NCI-H510A (cell line): ENCODE measurements at places on chromosomes 3 and 15.
A peak's percentile ranks its signal among the peaks of the same experiment; 100 is the strongest.

- DNase-seq, result no peak
These were observed 88.2 kb downstream of the GMPS start for GRCh38 chr3:155958676-155959075.

DNA sequence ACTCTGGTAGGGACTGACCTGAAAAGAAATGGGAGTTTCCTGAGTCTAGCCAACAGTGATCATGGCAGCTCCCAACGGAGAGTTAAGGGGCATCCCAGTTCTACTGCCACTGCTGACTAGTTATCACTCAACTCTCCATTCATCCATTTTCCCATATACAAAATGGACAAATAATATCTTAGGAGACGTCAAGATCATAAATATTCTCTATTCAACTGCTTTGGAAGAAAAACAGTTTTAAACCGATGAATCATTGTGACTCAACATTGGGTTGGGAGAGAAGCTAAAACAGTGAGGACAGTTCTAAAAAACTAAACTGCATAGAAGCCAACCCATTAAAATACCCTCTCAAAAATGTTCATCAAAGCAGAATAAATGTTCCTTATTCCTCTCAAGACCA lies 57.6 kb upstream of the CHRM5 start:
- no peak for DNase-seq

DNA sequence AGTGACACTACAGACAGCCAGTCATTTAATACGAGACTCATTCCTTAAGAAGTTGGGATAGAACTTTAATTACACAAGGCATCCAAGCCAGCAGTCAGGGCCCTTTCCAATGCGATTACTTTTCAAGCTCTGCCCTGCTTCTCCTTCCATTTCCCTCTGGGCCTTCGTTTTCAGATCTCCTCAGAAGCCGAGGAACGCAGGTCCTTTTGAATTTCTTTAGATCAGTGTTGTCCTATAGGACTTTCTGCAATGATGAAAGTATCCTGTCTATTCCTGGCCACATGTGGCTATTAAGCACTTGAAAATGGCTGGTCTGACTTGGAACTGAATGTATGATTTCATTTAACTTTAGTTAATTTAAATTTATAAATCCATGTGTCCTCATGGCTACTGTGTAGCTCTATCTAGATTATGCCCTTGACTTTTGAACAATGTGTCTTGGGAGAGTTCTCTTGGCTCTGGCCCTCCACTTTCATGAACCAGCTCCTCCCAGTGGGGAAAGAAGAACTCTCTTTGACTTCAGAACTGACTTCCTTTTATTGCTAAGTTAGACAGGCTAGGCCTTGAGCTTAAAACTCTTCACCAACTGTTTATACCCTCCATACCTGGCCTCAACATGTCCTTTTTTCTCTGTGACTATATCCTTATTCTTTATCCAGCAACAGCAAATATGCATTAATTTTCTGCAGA lies 22.6 kb downstream of the TGFBR2 start:
- no peak for DNase-seq

DNA sequence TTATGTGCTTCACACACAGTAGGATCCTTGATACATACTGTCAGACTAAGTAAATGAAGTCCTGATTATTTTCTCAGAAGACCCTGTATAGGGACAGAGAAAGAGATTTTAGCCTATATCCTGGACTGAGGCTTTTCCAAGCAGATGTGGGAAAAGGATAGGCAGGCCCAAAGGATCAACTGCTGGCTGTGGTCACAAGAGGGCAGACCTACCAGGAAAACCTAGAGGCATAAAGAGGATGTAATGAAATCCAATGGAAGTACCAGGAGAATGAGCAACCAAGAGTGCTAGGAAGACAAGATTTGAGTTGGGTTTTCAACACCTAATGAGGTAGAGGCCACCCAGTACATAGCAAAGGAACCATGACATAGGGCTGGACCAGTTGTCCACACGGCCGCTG lies 23.1 kb downstream of the DCLK3 start:
- no peak for DNase-seq

DNA sequence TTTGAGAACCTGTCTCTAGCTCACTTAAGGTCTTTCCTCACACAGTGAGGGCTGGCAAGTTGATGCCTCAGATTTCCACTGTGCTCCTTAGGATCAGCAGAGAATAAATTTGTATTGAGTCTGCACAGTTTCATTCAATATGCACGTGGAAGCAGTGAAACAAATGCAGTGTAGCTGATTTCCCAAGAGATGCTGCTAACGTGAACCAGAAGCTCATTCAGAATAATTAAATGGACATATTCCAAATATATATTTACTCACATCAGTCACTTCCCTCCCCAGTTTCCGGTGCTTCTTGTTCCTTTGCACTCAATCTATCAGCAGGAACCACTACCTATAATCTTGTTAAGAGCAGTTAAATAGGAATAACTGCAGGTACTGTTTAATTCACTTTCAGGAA lies 86.1 kb downstream of the UNC13C start:
- no peak for DNase-seq

DNA sequence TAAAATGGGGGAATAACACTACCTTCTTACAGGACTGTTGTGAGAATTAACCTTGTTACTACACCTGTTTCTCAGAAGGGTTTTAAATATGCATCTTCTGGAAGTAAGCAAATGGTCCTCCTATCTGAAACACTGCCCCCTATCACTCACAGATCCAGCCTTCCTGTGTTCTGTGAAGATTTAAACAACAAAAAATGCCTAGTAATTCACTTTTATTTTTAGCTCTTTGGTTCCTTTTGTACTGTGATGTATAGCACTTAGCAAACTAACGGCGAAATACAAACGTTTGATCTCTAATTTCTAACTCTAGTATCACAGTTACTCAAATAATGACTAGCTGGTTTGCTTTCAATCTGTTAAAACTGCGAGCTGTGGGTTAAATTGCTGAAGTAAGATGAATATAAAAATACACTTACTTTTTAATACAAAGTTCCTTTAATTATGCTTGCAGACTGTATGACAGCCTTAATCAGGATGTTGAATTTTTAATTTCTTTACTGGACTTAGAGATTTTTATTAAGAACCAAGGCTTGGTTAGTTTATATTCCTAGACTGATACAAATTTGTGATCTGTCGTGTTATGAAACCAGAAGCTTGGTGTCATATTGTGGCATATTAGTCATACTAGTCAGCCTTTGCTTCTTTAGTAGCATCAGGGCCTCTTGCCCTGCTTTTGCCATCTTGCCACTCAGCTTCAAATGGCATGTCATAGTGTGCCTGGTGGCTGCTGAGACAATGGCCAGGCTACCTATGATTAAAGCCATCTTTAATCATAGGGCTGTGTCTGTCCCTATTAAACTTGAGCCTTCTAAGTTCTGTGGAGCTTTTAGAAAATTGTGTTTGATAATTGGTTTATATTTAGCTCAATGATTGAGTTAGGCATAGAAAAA lies 9.2 kb downstream of the EIF3J start:
- no peak for DNase-seq

DNA sequence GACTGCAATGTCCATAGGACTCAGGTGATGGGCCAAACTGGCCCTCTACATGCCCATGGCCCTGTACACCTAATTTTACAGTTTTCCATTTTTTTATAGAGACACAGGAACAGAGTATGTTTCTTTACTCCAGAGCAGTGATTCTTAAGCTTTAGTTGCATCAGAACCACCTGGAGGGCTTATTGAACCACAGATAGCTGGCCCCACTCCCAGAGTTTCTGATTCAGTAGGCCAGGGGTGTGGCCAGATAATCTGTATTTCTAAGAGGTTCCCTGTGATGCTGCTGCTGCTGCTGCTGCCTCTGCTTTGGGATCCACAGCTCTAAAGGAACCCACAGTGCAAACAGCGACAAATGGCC lies 5.1 kb downstream of the RBP1 start:
- DNase-seq, result no peak

DNA sequence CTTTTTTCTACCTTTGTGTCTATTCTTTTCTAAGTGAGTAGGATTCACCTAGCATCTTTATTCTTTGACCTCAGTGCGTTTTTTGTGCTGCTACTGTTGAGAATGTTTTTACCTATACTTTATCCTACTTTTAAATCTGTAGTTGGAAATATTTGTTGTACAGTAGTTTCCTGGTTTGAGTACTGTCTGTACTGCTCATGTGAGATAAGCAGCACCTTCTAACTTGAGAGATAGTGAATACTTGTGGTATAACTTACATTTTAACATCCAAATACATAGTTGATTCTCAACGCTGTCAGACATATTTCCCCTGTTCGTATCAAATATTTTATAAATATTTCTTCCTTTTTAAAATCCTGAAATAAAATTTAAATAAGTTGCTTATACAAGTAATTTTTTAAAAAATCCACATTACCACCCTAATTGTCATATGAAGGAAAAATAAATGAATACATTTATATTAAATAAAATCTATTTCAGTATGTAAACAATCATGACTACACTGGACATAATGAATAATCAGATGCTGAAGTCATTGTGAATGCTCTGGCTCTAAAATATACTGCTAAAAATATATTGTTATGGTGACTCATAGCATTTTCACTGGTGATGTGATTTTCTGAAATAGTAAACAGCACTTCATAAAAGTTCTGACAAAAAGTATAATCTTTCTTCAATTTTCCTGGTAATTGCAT lies 17.4 kb downstream of the ATP11B start:
- no peak for DNase-seq

DNA sequence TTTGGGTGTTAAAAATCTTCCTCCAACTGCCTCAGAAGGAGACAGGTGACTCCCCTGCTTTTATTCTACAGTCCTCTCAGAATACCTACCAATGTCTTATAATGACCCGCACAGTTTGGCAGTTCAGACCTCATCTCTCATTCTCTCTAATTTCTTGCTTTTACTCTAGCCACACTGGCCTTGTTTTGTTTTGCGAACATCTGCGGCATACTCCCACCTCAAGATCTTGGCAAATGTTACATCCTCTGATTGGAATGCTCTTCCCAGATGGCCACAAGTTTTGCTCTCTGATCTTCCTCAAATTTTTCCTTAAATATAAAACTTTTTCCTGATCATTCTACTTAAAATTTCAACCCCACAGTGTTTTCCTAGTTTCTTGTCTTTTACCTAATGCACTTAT lies 94.1 kb downstream of the PLSCR2 start:
- no peak for DNase-seq

- DNase-seq, result no peak
These were observed 16.4 kb downstream of the HDC start for GRCh38 chr15:50248994-50249582.

DNA sequence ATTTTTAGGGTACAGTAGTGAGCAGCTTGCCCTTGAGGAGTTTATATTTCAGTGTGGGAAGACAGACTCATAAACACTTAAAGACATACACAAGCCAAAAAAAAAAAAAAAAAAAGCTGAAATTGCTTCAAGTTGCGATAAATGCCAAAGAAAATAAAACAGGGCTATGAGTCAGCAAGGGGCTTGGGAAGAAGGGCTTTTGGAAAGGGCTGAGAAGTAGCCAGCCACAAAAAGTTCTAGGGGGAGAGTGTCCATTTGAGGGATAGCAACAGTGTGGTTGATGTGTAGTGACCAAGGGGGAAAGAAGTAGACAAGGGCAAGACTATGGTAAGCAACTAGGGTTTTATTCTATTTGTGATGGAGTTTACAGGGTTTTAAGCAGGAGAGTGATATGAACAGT lies 185.5 kb downstream of the ADAMTS9 start:
- DNase-seq, result no peak

- DNase-seq, result no peak
These were observed 324.0 kb upstream of the CHRM5 start for GRCh38 chr15:33644304-33644703.

DNA sequence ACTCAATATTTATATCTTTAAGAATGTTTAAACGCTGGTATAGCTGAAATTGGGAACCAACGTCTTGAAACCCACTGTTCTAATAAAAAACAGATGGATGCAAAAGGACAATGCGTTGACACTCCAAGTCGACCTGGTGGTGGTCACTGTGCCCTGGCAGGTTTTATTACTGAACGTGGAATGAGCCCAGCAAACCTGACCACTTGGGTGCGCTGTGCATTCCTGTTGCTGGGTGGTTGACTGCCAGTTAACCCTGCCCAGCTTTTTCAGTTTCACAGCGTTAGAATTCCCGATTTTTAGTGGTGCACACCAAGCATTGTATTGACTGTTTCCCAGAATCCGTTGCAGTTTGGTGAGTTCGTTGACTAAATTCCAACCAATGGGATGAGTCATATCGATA lies 384.4 kb downstream of the OCA2 start:
- no peak for DNase-seq

DNA sequence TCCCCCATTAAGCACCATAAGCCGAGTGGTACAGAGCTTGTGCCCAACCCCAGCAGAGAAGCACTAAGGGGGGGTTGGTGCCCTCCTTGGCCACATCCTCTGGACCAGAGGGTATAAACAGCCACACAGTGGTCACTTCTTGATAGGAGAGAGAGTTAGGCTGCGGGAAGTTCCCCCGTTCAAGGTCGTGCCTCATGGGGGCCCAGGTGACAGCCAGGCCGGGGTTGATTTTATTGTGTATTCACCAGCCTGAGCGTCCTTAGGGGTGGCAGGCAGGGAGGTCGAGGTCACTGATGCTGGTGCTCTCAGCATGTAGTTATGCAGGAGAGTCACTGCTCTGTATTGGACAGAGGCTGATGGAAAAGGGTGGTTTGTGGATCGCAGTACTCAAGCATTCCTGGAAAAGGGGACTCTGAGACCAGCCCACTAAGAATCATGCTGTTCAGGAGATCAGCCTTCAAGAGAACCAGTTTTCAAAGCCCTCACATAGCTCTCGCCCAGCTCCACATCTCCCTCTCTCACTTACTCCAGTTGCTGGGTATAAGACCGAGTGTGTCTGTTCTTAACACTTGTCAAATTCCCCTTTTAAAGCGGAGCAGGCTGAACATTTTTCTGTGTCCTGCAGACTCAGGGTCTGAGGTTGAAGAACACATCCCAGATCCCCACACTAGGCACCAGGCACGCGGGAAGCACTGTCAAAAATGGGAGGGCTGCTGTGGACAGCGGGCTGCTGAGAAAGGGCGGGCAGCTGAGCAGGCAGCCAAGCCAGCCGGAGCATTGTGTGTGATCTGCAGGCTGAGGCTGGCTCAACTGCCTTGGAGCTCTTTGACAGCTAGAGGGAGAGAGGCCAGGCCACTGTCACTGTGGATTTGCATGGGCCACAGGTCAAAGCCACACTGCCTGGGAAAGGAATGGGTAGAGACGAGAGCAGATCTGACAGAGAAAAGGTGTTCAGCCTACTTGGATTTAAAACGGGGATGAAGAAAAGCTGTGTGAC lies 279.3 kb upstream of the LRRFIP2 start:
- no peak for DNase-seq

DNA sequence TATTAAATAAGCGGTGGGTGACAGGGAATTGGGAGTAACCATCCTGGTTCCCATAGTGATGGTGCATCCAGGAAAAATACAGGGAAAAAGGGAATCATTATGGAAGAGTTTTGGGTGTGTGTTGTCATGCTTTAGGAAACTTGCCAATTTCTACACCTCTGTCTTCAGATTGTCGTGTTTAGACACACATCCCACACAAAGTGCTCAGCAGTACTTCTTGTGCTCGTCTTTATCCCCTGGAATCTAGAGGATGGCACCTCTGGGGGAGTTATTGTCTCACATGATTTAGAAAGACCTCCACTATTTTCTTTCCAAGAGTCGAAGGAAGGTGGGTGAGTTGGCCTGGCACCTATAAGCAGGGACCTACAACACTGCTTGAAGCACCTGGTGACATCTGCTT lies 35.8 kb downstream of the CACNA1D start:
- no peak for DNase-seq

- DNase-seq, result no peak
These were observed 37.7 kb downstream of the TKT start for GRCh38 chr3:53218131-53218530.

- peak; percentile 89 for DNase-seq
These were observed 302.5 kb downstream of the OCA2 start for GRCh38 chr15:27796405-27797320.

- DNase-seq, result no peak
These were observed 727.8 kb upstream of the CFAP20DC start for GRCh38 chr3:59777667-59778077.
